ENCODE measurements at places on chromosomes 5 and 9. TPM values are rescaled to one million over a fixed set of nuclear protein-coding genes. Genes with fewer than 3 reads are reported as not detected.

The SHOC1 gene
- not detected for total RNA-seq

The GTF3C4 gene
- 21.7 TPM for total RNA-seq

The JAKMIP2 gene
- 31.4 TPM for total RNA-seq

The PTTG1 gene
- total RNA-seq: 36.9 TPM

The SLCO4C1 gene
- total RNA-seq: 1.7 TPM

The BTNL8 gene
- 0.11 TPM for total RNA-seq
